ENCODE measurements at places on chromosomes 12 and 14. TPM values are rescaled to one million over a fixed set of nuclear protein-coding genes. Genes with fewer than 3 reads are reported as not detected.

DNA sequence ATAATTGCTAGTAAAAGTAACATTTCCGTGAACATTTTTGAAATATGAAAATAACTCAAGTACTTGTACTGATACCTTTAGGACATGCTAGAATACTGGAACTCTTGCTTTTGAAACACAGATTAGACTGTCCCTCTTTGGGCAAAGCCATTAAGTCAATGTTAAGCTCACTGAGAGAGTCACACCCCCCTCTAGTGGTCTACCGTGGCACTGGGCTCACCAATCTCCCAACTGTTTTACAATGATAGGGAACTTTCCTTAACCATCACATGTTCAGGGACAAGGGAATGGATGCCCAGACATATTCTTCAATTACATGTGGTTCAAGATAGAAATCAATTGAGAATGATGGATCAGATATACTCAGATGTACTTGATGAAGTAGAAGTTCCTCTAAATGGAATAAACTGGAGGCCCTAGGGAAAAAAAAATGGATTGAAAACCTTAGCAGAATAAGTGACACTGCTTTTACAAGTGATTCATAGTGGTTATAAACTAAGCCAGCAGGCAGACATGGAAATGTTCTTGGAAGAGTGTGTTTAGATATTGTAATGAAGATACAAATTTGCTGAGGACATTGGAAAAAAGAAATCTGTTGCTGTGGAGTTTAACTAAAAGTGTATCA, 17.8 kb downstream of the NANOG start:
- DNase-seq = peak; percentile 41

- DNase-seq = no peak
Measured at GRCh38 chr14:80385336-80385735, 174.0 kb upstream of the DIO2 start.

DNA sequence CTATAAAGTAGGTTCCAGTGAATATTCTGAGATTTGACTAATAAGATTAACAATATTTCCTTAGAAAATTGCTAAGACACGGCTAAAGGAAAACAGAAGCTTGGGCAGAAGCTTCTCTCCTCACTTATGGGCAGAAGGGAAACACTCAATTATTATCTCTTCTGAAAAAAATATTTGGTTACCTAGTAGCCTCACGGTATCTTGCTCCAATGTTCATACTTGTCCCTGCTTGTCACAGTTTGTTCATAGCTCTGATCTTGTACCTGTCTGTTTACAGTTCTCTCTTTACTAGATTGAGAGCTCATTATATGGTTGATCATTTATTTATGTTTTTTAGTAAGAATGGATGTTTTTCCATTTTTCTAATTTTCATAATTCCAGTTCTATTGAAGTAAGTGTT, 458.0 kb upstream of the ATP2B1 start:
- no peak for DNase-seq

DNA sequence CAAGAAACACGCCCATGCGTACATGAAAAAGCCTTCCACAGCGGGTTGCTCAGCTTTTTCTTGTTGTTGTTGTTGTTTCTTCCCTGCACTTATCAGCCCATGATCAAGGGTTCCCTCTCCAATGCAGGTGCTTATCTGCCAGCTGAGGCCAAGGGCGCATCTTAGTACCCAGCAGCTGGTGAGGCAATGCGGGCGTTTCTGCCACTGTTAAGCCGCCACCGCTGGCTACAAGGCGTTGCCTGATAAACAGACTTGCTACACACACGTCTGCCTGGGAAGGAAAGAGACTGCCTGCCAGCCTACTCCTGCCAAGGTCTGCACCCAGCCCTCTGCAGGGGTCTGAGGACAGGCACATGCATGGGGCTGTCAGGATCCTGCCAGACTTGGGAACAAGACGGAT, 345.9 kb downstream of the BCL11B start:
- no peak for DNase-seq

GRCh38 chr14:90235179-90235976, 21.0 kb upstream of the PSMC1 start:
- DNase-seq = peak; percentile 27

The JPH4 gene
- not detected for total RNA-seq

The SNRNP35 gene
- total RNA-seq = 16.4 TPM

The KRT76 gene
- total RNA-seq = not detected

The GRIP1 gene
- total RNA-seq = not detected

The COCH gene
- total RNA-seq = 6.2 TPM

The TMEM132C gene
- not detected for total RNA-seq

- no peak for DNase-seq
Measured at GRCh38 chr14:68427550-68427890, 365.3 kb downstream of the ZFP36L1 start.

- no peak for DNase-seq
Measured at GRCh38 chr14:104967386-104968152, 10.6 kb downstream of the AHNAK2 start.

DNA sequence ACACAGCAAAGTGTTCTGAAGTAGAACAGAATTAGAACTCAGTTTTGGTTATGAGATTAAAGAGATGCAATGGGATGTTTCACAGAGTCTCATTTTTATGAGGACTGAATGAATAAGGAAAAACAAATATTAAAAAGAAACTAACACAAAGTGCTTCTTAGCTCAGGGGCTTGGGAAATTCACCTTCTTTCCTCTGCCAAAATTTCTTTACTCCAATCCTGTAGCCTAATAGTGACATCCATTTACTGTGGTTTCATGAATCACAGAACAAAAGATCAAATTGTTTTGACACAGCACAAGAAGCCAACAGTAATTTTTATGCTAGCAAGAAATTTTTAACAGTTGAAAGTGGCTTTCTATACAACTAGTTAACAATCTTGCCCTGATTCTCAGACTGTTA, 37.7 kb downstream of the AREL1 start:
- DNase-seq = no peak

DNA sequence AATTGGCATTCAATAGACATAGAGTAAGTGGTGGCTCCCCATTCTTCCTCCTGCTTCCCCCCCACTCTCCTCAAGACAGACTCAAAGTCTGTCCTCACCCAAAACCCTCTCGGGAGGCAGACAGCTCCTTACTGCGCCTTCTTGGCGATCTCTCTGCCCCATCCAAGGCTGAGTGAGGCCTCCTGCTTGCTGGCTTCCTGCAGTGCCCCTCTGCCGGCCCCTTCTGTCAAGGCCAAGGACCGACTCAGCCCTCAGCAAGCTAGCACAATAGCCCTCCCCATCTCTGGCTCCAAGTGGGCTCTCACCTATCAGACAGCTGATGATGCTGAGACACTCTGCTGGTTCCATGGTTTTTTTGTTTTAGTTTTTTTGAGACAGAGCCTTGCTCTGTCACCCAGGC, 62.5 kb upstream of the DLK1 start:
- no peak for DNase-seq

DNA sequence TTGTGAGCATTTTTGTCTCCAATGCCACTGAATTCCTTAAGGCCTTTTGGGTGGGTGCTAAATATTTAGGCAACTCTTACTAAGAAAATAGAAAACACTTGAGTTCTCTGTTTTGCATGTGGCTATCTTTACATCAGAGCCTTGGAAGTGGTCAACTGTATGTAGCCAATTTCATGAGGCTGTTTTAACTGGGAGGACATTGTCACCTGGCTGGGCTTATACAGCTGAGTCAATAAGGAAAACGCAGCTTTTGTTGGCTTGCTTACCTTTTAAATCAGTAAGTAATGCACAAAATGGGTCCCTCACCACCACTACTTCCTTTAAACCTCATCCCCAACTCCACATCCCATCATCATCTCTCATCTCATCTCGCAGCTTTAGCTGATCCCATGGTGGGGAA, 194.3 kb downstream of the RGS6 start:
- no peak for DNase-seq

Measured in MG63 (cell line).